ENCODE measurements at places on chromosomes 6 and 20. TPM values are rescaled to one million over a fixed set of nuclear protein-coding genes. Genes with fewer than 3 reads are reported as not detected.

Gene CCM2L
- polyA plus RNA-seq: 8.1 TPM

DNA sequence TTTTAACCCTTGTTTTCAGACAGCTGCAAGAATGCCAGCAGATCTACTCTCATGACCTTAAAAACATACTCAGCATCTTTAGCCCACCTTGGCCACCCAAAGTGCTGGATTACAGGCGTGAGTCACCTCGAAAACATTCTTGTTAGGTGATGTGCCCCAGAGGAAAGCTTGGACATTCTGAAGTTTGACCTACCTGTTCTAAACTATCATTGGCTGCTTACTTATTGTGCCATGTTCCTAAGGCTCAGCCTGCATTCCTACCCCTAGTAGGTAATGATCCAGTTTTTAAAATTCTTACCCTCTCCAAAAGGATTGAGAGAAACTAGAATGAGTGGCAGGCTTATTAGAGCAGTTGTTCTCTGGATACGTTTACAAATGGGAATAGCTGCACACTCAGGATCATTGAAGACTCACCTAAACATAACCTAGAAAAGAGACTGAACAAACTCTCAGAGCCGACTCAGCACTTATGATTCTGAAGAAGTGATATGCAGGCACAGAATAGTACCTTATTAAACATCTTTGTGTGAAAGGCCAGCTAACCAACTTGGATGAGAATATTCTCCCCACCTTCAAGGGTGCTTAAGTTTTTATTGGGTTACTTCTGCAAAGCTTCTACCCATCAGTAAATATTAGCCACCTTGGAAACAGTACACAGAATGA is 362.1 kb downstream of the NRN1 start:
- no peak for DNase-seq

GRCh38 chr6:117345292-117345610 is 79.9 kb downstream of the VGLL2 start:
- no peak for DNase-seq

DNA sequence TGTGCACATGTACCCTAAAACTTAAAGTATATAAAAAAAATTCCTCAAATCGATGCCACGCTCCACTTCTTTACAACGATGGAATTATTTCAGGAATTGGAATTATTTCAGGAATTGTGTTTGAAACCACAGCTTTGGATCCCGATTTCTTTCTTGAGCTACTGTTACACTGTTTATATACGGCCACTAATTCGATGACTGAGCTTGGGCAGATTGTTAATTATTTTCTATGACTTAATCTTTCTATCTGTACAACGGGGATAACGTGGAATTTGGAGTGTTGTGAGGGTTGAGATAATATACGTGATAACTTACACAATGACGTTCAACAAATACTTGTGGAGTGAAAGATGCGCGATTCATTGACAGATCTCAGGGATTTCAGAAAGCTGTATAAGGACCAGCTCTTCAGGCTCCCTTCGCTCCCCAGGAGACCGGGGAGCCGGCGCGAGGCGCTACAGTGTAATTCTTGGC is 171.3 kb downstream of the SLC16A10 start:
- DNase-seq: no peak

DNA sequence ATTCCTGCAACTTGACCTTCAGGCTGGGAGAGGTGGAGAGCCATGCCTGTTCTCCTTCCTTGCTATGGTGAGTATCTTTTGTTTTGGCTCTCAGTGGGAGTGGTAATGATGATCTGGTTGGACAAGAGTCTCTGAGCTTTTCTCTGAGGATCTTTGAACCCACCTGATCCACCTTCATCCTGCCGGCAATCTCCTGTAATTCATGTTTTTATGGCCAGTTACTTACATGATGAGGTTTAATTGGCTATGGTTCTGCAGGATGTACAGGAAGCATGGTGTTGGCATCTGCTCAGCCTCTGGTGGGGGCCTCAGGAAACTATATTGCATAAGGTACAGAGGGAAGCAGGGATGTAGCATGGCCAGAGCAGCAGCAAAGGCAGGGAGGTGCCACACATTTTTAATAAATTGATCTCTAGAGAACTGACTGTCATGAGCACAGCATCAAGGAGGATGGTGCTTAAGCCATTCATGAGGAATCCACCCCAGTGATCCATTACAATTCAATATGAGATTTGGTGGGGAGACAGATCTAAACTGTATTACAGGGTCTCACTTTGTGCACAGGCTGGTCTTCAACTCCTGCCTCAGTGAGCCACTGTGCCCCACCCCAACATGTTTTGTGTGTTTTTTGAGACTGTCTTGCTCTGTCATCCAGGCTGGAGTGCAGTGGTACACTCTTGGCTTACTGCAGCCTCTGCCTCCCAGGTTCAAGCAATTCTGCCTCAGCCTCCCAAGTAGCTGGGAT is 10.0 kb downstream of the HSPA1B start:
- no peak for DNase-seq

GRCh38 chr6:92011681-92012245 is 1407.6 kb downstream of the EPHA7 start:
- DNase-seq: no peak

DNA sequence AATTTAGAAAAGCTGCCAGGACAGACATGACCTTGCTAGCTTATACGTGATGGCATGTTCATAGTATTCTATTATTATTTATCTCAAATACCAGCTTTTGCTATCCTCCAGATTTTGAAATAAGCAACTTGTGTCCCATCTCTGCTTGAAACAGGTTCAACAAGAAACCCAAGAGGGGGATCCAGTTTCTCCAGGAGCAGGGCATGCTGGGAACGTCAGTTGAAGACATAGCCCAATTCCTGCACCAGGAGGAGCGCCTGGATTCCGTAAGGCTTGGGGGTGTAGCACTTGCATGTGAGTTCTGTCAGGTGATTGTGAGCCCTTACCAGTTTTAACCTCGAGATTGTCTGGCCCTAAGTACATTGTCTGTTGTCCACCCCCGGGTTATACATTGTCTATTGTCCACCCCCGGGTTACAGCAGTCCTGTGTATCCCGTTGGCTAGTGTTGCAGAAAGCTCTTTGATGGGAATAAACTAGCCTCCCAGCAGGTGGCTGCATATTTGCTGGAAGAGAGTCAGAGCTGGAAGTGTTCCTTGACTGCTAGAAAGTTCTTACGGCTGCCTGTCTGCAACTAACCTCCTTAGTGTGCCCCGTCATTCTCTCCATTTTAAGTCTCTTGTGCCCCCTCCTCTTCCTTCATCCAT is 61.4 kb upstream of the CSE1L start:
- DNase-seq: no peak

- DNase-seq: no peak
Measured at GRCh38 chr6:17047889-17048288, 54.0 kb upstream of the STMND1 start.

GRCh38 chr20:36384022-36384619 is 78.0 kb downstream of the DLGAP4 start:
- DNase-seq: peak; percentile 37

GRCh38 chr20:5606350-5606749 is 143.9 kb upstream of the SHLD1 start:
- no peak for DNase-seq

Gene GTPBP2
- 51.9 TPM for polyA plus RNA-seq

Measured in renal cortex interstitium (tissue), 15 donors.